ENCODE measurements at places on chromosomes 5 and 9.
A peak's percentile ranks its signal among the peaks of the same experiment; 100 is the strongest.

DNA sequence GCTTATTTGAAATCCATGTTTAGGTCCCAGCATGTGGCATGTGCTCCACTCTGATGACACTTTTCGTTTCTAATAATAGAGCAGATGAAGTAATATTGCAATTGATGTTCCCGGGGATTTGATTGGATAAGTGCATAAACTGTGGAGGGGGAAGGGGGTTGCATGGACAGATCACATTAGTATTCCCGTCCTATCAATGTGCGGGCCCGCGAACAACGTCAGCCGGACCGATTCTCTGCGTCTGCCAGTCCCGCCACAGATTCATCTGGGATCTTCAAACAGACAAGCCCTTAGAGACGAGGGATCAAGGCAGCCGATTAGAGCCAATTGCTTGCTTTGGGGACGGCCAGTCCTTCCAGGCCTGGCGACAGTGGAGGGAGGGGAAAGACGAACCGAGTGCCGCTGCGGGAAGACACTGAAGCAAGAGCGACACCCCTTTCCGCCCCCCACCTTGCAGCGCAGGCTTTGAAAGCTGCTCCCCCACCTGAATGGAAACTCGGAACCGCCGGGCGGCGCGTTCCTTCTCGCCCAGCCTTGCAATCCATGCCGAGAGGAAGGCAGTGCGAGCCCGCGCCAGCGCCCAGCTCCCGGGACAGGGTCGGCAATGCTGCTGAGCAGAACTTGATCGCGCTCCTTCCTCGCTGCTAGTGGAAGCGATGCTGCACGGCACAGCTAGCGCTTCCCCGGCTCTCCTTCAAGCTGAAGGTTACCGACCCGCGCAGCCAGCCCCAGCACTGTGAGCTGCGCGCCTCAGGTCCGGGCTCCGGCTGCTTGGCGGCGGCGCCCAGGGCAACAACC, at the start of gene RGS7BP:
TSS of gene RGS7BP (plus strand) at position 247 of the 798 bp plus-strand sequence. CDS start 610 bp downstream, outside the sequence.
- no peak for DNase-seq

DNA sequence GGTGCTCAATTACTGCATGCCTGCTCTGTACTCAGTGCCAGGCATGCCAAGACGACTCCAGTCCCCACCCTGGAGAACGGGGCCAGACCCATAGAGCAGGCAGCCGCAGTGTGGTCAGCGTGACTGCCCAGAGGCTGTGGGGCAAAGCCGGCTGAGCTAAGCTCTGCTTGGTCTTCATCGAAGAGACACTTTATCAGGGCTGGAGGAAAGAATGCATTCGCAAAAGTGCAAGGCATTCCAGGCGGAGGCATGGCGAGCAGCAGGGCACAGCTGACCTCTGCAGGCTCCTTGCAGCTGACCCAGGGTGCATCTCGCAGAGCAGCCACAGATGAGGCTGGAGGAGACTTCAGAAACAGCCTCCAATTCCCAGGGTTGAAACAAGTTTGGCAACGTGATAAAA, 13.6 kb downstream of the MED27 start:
- no peak for DNase-seq

DNA sequence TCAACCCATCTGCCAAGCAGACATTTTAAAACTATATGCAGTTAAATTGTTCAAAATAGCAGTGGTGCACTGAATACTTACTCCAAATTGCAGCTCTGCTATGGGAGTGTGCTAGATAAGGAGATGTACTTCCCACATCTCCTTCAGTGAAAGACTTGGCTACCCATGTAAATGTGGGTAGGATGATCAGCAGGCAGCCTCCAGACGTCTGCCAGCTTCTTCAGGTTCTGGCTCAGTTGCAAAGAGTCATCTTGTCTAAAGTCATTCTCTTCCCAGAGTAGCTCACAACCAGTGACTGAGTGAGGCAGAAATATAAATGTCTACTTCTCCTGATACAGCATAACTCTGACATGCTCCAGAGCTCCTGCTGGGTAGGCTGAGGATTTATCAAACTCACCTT, 1050.0 kb upstream of the CDH10 start:
- no peak for DNase-seq

DNA sequence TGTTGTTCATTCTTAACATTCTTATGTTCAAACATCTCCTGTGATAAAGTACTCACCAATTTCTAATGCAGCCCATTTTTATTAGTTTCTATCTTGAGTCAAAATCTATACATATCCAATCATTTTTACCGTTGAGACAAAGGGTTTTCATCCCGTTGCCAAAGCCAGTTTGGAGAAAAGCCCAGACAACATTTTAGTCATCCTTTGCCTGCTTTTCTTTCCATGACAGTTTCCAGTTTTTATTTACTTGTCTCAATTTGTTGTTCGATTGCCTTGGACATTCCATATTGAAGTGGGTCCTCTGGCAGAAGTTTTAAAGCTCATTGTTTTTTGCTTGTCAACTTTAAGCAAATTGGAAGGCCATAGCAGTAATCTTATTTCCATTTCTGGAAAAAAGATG, 123.9 kb downstream of the RAB3C start:
- no peak for DNase-seq

DNA sequence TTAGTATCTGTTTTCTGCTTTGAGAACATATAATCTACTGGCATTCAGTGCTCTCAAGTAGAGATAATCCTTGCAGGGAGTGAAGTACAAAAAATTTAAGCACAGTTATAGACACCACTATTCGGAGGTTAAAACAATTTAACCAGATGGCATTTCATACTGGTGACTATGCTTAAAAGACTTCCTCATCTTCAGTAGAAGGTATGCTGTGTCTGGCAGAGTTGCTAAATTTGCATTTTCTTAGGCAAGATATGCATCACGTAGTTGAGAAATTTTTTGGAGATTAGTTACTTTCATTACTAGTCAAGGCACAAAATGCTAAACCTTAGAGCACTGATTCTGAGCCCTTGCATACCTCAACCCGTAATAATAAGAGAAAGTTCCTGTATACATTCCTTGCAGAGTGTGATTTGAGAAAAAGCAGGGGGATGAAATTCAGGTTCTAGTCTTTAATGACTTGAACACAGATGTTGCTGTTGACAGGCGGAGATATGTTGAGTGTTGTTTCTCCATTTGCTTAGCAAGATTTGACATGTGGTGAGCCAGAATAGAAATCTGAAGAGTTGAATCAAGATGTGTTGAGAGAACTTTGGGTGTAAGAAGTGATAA, 70.8 kb upstream of the STARD4 start:
- DNase-seq, result no peak

DNA sequence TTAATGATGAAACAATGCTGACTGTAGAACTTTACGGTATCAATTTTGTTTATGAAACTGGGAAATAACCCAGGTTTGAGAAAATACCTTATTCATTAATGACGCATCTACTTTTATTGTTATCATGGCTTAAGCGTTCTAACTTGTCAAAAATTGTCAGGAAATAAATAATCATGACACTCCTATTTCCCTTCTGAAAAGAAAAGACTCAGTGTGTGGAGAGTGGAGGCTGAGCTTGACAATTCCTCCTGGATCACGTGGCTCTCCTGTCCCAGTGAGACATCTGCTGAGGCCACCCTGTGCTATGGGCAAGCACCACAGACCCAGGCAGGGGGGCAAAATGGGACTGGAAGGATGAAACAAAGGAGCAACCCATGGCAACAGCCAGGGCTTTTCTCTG, 466.4 kb downstream of the ZNF608 start:
- no peak for DNase-seq

GRCh38 chr5:176810081-176810597, at the start of gene UNC5A:
UNC5A (plus strand) TSS chr5:176810559; CDS start chr5:176810751, 192 bp downstream.
- no peak for DNase-seq

GRCh38 chr5:68114378-68115040, 101.0 kb upstream of the PIK3R1 start:
- no peak for DNase-seq

GRCh38 chr5:82992646-82993045, 84.5 kb downstream of the TMEM167A start:
- no peak for DNase-seq

DNA sequence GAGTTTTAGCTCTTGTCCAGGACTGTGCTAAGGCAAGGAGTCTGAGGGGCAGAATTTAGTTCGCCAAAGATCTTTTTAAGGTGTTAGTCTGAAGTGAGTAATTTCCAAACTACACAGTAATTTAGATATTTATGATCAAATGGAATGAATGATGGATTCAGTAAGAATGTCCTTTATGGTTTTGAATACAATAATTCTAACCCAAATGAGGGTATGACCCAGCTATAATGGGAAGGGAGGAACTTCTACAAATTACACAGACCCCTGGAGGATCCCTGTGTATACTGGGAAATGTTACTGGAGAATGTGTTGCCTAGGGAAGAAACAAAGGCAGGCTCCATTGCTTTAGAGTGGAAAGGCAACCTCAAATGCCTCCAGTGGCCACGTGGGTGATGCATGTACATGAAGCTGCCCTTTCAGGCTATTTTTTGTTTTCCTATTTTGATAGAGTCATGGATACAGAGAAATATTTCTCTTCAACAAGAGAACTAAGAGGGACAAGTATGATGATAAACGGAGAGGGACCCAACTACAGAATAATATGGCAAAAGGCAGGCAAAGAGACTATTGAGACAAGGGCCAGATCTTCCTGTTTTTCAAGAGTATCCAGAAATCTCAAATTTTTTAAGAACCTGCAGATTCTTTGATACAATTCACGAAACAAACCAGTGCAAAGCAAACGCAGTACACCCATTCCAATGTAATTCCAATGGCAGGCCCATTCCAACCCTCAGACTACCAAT, 25.4 kb downstream of the SLC1A3 start:
- no peak for DNase-seq

GRCh38 chr5:17434982-17435381, 63.0 kb upstream of the TAF11L2 start:
- no peak for DNase-seq

GRCh38 chr5:73205305-73205704, 32.3 kb downstream of the TMEM174 start:
- DNase-seq, result peak; percentile 83

DNA sequence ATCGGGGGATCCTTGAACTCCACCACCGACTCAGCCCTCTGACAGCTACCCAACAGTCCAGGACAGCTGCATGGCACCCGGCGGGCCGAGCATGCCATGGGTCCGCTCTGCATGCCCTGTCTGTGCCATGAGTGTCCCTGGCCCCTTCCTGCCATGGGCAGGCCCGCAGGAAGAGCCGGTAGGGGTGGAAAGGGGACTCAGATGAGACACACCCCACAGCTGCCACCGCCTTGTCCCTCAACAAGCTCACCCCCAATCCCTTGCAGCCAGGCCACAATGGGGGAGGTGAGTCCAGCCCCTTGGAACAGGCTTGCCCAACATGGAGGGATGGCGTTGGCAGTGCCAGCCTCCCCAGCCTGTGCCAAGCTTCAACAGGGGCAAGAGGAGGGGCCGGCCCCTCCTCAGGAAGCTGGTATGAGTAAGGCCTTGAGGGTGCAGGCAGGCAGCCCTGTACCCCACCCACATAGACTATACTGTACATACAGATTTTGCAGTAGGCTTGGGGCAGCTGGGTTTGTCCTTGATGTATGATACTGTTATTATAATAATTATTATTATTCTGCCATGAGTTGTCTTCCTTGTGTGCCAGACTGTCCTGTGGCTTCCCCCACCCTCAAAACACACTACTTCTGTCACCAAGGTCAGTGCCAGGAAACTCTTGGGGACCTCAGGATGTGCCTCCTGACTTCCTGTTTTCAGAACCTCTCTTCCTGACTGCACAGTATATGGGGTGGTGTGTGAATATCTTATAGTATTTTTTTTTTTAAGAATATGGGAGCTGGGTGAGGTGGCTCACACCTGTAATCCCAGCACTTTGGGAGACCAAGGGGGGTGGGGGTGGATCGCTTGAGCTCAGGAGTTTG, 12.0 kb upstream of the SLC34A1 start:
- DNase-seq, result no peak

DNA sequence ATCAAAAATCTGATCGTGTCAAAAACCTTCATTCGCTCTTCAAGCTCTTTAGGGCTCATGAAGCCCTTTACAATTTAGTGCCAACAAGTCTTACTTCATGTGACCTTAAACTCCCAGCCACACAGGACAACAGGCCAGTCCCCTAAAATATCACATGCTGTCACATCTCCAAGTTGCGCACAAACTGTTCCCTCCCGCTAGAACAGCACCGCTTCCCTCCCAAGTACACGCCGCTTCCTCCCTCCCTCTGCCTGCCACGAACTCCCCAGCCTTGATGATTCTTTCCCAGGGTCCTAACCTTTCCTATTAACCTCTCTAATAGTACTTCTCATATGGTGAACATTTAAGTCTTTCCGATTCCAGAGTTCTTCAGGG, 91.2 kb downstream of the TLE1 start:
- DNase-seq, result no peak

- DNase-seq, result no peak
Measured at GRCh38 chr5:17429353-17429752, 68.7 kb upstream of the TAF11L2 start.

DNA sequence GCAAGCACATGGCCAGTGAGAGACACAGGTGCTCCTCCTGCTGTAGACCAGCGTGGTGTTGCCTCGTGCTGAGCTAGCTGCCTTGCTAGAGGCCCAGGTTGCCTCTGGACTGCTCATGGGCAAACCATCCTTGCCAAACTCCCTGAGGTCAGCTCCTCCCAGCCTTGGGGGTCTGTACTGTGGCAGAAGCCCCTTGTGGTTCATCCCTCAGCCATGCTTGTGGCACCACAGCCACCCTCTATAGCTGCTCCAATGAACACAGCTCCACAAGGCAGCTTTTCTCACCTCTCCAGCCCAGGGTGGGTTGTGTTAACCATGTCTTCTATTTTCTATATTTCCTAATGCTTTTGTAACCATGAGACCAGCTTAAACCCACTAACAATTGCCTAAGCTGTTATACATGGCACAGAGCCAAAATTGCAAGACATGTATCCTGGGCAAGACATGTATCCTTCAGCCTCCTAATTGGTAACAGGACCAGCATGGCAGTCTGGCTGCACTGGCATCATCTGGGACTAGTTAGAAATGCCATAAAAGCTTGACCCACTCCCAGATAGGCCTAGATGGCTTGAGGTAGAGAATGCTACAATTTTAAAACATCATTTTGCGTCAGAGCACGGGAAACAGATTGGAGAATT, 183.1 kb upstream of the S1PR3 start:
- no peak for DNase-seq

- no peak for DNase-seq
Measured at GRCh38 chr9:92360083-92360482, 34.3 kb downstream of the CENPP start.

- DNase-seq, result no peak
Measured at GRCh38 chr5:66661149-66661548, 65.0 kb downstream of the MAST4 start.

DNA sequence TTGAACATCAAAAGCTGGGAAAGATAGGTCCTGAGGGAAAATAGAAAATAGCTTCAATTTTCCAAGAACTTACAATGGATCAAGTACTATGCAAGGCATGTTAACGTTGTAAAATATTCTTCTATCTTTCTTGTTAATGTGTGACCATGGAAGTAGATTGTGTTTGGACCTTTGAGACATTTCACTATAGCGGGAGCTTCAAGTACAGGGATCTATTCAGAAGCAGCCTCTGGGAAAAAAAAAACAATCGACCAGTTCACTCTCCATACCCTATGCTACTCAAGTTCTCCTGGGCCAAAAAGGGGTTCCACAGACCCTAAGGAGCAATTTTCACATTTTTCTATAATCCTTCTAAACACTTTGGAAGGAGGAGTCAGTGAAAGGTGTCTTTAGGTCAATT, 54.1 kb upstream of the ATP10B start:
- DNase-seq, result no peak
